ENCODE measurements at places on chromosomes 6 and 20.

DNA sequence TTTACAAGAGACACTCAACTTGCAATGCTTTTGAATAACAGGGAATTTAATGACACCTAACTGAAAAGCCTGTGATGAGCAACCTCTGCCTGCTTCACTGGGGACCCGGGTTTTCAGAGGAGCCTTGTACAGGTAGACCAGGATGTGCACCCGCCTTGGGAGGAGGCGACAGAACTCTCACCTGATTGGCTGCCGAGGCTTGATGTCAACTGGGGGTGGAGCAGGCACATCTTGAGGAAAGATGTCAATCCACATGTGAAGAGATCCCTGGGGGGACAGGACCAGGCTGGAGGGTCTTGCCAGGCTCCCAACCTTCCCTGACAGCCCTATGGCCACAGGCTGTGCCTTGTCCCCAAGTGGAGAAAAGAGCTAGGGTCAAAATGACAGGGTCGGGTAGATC, 19.8 kb downstream of the ERGIC3 start:
- no peak for DNase-seq

DNA sequence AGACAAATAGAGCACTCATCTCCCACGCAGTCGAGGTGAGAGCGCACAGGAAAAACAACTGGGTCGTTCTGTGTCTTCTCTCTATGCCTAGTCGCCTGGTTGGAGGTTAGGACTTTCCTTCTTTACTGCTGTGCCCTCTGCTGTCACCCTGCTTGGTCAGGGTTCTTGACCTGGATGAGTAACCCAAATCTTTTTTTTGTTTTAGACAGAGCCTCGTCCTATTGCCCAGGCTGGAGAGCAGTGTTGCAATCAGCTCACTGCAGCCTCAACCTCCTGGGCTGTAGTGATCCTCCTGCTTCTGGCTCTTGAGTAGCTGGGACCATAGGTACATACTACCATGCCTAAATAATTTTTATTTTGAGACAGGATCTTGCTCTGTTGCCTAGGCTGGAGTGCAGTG, 24.5 kb downstream of the PRPF6 start:
- DNase-seq = no peak

- no peak for DNase-seq
Measured at GRCh38 chr6:2274981-2275891, 29.8 kb upstream of the GMDS start.

DNA sequence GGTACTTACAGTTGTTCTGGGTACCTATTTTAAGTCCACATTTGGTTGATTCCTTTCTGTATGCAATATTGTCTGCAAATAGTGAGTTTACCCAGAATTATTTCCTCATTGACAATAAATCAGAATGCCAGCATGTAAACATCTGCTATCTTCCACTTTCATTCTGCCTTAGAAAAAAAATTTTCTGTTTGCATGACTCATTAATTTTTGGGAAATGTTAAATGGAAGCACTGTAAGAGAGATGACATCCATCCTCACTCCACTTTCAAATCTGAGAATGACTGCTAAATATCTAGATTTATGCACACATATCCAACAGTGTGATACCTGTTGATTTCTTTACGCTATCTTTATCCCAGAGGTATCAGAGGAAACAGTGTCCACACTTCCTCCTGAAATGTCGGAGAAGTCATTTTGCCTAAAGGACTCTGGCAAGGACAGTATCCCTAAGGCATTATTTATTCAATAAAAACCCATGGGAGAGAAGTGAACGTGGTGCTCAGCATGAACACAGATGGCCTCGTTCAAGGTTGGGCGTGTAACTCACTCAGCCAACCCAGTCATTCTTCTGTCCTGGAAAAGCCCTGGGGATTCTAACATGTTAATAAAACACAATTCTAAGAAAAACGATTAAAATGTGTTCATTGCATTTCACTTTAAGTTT, 780.9 kb downstream of the QKI start:
- no peak for DNase-seq

GRCh38 chr6:1597121-1597744, 12.5 kb upstream of the FOXC1 start:
- DNase-seq = no peak

DNA sequence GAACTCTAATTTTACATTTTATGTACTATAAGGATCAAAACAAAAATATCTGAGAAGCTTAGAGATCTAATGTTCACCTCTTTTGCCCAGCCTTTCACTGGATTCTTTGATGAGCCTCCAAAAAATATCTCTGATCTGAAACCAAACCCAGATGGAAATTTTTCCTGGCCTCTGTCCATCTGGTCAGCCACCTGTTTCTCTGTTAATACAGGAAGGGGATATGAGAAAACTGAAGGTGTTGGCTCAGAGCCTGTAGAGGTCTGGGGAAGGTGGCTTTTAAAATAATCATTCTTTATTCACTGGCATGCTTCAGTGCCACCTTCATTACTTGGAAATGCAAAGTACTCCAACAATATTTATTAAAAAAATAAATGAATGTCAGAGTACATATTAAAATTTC, 8.5 kb upstream of the MCM3 start:
- no peak for DNase-seq

- no peak for DNase-seq
Measured at GRCh38 chr6:31717499-31718222, 2.5 kb downstream of the LY6G6D start.

DNA sequence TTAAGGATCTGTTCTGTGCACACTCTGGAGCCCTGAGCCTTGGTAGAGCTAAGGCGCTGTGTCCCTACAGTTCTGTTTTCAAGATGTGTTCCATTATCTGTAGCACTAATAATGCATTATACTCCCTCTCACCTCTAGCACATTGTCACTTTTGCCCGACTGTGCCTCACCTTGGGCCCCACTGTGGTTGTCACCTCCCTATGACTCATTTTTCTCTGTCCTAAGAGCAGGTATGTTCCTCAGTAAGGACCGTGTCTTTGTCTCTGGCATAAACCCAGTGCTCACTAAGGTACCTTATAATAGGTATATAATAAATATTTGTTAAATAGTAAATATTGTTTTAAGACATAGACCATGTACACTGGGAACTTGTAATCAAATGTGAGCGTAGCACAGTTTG, 942.5 kb upstream of the CITED2 start:
- DNase-seq = no peak

DNA sequence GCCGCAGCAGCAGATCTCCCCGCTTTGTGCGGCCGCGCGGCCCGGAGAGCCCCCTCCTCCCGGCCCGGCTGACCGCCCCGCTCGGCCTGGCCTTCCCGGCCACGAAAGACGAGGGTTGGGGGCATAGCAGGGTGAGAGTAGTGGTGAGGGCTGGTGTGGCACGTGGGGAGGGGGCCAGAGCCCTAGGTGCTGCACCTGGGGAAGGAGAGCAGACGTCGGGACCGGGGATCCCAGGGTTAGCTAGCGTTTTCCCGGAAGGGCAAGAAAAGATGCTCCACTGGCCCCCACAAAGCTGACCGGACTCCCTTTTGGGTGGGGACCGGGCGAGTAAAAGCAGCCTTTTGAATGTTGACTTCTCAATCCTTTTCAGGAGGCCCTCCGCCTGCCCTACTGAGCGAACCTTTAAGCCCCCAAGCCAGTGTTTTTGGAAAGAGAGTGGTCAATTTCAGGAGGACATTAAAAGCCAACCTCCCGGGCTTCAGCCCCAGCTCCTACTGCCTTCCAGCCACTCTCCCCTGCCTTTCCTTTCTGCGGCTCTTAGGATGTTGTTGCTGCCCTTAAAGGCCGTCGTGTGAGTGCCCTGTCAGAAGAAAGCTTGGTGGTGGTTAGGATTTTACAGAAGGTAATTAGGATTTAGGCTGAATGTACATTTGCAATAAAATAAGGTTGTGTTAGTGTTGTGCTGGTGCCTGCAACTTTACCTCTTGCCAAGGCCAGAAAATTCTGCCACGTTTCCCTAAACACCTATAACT, 648 bp upstream of the BACH2 start:
- DNase-seq = no peak

DNA sequence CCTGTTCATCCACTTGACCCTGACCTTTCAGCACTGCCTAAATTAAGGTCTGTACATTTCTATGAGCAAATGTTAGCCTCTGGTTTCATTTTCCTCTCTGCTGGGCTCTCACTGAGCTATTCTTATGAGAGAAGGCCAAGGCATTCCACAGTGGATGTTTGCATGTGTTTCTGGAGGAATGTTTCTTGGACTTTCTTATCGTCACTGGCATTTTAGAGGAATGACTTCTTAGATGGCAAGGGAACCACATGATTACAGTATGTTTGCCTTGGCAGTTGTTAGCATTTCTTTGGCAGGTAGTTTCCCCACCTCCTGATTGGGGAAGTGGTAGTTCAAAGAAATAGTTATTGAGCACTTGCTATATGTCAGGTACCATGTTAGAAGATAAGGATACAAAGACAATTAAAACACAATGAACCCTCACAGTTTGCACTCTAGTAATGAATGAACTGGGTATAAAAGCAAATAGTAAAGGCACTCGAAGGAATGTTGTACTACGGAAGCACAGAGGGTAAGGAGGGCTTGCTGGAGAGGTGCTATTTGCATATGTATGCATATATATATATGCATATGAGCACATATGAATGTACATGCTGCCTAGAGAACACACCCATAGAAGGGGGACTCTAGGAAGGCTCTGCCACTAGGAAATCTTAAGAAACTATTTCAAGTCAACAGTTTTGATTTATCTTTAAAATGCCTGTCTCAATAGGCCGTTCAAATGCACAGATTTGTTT, 307.4 kb downstream of the EYA4 start:
- no peak for DNase-seq

DNA sequence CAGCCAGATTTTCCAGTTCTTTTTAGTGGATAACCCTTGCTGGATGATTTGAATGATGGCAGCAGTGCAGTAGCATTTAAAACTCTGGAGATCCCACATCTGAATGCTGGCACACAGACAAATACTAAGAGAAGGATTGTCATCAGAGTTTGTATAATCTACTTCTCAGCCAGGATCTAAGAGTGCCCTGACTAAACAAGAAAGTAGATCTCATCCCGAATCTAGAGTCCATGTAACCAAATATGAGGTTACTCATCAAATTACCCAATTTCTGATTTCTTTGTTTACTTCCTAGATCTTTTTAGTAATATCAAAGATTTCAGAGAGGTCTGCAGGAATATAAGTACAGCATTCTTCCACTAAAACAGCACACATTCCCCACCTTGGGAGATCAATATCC, 7.8 kb downstream of the TMC2 start:
- DNase-seq = no peak

DNA sequence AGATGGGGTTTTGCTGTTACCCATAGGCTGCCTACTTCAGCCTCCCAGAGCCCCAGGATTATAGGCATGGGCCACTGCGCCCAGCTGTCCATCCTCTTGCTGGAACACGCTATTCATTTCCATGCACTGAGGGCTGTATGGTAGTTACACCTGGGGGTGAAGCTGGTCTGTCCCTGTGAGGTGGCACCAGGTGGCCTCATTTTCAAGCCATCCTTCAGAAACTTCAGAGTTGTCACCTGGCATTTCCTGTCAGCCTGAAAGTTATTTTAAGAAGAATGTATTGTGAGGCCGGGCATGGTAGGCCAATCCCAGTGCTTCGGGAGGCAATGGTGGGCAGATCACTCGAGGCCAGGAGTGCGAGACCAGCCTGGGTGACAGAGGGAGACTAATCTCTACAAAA, 147.6 kb downstream of the DTNBP1 start:
- DNase-seq = no peak

DNA sequence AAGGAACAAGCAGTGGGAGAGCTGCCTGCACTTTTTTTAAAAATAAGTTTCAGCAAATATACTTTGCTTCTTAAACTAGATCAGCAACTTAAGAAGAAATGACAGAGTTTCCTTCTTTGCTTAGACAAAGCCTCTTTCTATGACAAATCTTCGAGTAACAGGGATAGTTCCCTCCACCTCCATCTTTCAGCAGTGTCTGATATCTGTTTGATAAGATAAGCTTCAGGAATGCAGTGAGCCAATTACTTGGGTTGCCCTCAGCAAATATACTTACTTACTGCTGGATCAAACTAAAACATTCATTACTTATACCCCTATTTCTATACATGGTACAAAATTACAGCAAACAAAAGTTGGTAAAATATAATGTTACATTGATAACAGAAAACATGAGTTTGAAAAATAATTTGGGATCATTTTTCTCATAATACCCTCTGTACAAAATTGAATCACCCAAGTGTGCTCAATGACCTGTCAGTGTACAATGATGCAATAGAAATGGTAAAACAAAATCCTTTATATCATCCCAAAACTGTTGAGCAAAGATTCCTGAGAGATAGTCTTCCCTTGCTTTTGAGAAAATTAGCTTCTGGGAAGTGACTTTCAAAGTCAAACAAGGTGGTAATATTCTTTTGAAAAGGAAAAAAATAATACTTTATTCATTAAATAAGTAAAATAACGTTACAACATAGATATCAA, 24.5 kb downstream of the FRK start:
- DNase-seq = no peak

- no peak for DNase-seq
Measured at GRCh38 chr6:41294214-41294872, 7.9 kb upstream of the TREM1 start.

- DNase-seq = no peak
Measured at GRCh38 chr6:169813969-169814368, 62.5 kb downstream of the ERMARD start.

DNA sequence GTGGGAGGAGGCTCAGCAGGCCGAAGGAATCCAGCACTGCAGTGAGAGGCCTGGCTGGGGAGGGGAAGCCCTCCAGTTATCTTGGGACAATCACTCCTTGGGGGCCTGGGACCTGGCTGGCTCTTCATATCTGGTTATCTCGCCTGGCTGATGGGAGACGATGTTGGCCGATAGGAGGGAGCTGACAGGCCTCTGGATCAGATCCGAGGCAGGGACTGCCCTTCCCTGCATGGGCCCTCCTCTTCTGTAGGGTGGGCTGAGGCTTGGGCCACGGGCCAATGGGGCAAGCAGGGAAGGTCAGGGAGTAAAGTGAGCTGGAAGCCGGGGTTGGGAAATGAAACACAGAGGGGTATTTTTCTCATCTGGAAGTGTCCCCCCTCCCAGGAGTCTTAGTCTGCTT, 25.2 kb downstream of the MANBAL start:
- DNase-seq = no peak

GRCh38 chr20:59565768-59566461, 38.4 kb upstream of the PHACTR3 start:
- DNase-seq = no peak

GRCh38 chr6:30441171-30441570, 48.1 kb upstream of the HLA-E start:
- DNase-seq = no peak

DNA sequence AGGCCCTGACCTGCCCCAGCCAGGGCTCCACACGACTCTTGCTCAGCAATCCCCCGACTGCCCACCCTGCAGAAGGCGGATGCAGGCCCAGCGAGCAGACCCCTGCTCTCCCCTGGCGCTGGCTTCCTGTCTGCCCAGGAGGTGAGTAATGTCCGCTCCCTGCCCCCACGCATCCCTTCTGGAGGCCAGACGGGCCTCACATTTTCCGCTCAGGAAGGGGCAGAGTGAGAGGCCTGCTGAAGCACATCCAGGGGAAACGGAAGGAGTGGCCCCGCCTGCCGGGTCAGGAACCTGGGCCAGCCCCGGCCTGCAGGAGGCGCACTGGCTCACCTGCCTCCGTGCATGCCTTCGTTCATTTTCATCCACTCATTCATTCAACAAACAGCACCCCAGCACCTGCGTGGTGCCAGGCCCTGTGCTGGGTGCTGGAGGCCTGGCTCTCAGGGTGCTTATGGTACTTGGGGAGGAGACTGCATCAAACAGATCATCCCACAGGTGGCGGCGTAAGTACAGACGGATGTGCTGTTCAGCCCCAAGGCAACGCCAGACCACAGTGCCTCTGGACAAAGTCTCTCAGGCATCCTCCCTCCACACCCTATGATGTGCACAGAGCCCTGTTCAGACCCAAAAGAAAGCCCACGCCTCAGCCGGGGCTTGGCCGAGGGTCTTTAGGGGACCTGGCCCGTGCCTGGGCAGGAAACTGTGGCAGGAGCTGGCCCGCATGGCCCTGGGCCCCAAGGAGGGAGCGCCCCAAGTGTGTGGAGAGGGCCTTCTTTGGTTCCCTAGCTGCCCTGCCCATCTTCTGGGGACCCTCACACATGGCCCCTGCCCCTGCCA, 112.1 kb downstream of the ASXL1 start:
- DNase-seq = peak; percentile 50
